ENCODE measurements at places on chromosomes 1 and 21.

- no peak for DNase-seq
Observed at GRCh38 chr1:239139801-239140200, 246.6 kb upstream of the CHRM3 start.

- DNase-seq, result no peak
Observed at GRCh38 chr21:45574691-45575090, 32.5 kb upstream of the SLC19A1 start.

- DNase-seq, result no peak
Observed at GRCh38 chr1:28456078-28456477, 49.8 kb upstream of the RCC1 start.

GRCh38 chr1:202162047-202162417 is 1.6 kb upstream of the PTPN7 start:
- no peak for DNase-seq

DNA sequence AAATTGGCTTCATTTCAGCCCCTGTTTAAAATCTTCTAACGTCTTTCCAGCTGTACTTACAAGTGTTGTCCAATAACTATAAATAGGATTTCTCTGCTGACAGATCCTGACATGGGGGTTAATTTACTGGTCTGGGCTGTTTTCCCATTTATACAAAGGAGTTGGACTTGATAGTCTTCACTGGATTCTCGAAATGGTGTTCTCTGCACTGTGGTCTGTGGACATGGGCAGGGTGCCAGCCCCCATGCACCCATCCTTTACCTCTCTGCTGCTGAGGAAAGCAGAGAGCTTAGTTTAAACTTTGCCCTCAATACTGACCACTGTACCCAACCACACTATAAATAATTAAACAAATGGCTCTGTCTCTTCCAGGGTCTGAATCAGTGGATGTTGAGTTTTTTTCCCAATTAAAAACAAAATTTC is 5.2 kb downstream of the DIO1 start:
- peak; percentile 70 for DNase-seq

GRCh38 chr21:45364468-45365185 is 40.3 kb upstream of the COL18A1 start:
- DNase-seq, result no peak

DNA sequence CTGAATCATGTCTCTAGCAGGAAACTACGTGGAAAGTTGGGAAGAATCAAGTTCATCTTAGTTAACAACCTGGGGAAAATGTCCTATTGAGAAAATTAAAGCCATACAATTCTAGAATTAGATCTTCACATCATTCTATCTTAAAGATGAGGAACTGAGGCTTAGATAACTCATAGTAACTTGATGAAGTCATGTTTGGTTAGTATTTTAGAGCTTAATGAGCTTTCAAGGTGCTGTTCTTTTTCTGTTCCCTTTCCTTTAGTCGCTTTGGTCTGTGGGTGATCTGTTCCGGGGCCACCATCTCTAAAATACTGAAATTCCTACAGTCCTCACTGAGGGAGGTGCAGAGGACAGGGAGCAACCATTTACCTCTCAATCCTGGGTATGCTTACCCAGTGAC is 4.3 kb upstream of the GLUL start:
- DNase-seq, result no peak

GRCh38 chr1:212762839-212763238 is 28.7 kb downstream of the NSL1 start:
- no peak for DNase-seq

GRCh38 chr1:236397173-236397759 is 3.2 kb downstream of the EDARADD start:
- DNase-seq, result no peak

DNA sequence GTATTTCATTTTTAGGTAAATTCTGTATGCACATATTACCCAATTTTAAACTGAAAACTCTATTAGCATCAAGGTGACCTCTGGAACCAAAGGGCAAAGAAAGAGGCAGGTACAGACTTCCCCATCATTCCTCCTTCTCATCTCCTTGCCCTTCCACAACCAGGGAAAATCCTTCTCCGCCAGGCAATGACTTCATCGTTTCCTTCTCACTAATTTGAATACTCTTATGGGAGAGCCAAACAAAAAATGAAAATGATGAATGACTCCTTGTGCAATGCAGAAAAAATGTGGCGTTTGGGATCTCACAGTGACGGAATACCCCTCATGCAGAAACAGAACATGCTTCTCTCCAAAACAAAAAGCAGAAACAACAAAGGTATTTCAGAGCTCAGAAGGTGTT is 83.7 kb downstream of the HLCS start:
- DNase-seq, result no peak

DNA sequence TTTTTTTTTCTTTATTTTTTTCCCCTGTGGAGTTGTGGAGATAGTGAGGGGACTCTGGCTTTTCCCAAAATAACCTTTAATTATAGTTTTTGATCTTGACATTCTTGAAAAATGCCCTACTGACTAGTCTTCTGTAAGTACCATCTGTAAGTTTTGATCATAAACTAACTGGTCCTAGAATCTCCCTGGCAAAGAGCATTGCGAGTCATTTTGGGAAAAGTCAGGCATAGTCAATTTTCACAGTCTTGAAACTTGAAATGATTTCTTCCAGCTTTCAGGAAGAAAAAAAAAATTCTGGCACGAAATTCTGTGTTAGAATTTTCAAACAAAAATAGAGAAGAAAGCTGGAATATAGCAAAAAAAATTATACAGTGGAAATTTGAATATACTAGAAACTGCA is 181.2 kb upstream of the SNX7 start:
- DNase-seq, result no peak

DNA sequence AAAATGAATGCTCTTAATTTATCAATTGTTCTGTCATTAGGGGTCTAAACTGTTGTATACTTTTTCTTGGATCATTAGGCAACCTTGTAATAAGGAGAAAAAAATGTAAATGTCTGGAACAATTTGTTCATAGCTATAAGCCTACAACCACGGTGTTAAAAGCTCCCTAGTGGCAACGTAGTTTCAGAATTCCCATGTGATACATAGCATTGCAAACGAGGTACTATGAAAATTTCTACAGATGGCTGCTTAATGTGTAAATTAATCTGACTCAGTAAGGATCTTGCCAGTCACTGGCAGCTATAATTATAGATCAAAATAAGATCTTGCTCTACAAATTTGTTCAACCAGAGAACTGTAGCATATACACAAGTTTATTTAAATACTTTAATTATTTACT is 304.1 kb upstream of the ADGRL4 start:
- no peak for DNase-seq

- DNase-seq, result no peak
Observed at GRCh38 chr1:232985882-232986526, 35.6 kb downstream of the NTPCR start.

- DNase-seq, result no peak
Observed at GRCh38 chr1:63116016-63116415, 206.4 kb upstream of the FOXD3 start.

GRCh38 chr1:185091480-185091879 is 46.1 kb downstream of the RNF2 start:
- no peak for DNase-seq

GRCh38 chr21:46124083-46124925 is 26.4 kb downstream of the COL6A2 start:
- no peak for DNase-seq

DNA sequence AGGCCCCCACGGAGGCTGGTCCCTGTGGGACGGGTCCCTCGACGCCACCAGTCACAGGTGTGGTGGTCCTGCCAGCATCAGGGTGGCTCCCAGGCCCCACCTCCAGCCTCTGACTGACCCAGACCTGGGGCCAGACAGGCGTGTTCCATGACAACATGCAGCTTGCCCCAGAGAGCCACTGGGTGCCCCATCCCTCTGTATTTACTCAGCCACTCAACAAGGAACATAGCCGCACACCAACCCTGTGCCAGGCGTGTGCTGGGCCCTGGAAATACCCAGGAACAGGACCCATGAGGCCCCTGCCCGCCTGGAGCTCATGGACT is 65.4 kb downstream of the MATN1 start:
- no peak for DNase-seq

DNA sequence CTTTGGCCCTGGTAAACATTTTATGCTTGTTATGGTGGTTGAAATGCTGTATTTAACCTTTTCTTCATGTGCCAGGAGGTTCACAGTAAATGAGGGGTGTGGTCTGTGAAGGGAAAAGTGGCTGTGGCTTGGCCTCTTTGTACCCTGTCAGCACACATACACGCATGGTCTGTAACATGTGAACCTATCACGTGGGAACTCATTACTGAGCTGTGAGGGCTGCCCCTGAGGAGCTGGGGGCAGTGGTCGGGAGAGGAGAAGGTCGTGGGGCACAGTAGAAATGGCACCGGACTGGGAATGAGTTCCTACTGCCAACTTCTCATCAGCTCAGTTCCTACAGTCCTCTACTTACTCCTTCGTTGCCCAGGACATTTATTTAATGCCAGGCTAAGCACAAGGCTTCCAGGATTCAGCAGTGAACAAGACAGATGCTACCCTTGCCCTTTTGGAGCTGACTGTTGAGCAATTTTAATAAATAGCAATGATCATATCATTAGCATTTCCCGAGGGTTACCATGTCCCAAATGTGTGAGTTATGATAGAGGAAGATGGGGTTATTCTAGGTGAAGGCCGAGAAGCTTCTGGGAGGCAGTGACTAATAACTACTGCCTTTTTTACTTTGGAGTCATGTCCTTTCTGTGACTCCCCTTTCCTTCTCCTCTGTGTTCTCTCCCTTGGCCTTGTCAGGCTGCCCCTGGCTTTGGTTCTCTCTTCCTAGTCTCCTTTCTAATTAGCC is 38.8 kb downstream of the DDR2 start:
- no peak for DNase-seq

DNA sequence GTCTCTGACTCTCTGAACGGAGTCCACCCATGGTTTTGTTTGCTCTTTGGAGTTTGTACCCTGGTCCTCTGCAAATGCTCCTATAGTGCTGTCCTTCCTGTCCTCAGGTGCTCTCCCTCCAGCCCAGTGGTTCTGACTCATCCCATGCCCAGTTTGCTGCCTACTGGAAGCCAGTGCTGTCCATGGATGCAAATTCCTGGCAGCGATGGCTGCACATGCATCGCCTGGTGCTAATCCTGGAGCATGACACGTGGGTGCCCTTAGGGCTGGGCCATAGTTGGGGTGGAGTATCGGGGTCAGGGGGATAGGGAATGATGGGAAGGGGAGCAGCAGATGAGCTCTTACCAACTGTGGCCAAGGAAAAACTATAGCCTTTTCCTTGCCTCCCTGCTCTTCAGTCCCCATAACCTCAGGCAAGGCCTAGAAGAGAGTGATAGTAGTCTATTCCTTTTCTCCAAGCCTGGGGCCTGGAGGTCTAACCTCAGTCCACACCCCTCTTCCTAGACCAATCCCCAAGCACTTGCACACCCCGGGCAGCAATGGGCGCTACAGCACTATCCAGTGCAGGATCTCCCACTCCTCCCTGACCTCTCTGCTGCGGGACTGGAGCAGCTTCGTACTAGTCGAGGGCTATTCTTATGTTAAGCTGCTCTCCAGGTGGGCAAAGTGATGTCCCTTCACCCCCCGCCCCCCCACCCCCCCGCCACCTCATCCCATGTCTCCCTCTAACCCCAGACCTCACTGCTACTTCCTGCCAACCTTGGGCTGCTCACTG is 31.6 kb downstream of the HYI start:
- DNase-seq, result no peak

- DNase-seq, result no peak
Observed at GRCh38 chr1:66443793-66444192, 90.2 kb upstream of the SGIP1 start.

GRCh38 chr1:222107267-222107666 is 365.4 kb upstream of the DUSP10 start:
- peak; percentile 16 for DNase-seq

DNA sequence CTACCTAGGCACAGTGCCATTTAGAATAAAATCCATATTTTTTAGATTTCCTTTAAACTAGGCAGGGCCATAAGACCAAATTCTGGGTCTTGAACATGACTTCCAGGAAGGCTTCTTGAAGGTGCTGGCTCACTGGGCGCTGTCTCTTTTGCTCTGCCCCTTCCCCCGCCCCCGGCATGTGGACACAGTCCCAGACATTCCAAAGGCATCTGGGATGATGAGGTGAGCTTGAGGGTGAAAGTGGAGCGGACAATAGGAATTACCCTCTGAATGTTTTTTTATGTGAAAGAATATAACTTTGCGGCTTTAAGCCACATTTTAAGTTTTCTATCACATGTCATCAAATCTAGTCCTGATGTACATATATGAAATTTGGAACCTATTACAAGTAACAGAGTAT is 29.4 kb downstream of the RWDD3 start:
- DNase-seq, result no peak

DNA sequence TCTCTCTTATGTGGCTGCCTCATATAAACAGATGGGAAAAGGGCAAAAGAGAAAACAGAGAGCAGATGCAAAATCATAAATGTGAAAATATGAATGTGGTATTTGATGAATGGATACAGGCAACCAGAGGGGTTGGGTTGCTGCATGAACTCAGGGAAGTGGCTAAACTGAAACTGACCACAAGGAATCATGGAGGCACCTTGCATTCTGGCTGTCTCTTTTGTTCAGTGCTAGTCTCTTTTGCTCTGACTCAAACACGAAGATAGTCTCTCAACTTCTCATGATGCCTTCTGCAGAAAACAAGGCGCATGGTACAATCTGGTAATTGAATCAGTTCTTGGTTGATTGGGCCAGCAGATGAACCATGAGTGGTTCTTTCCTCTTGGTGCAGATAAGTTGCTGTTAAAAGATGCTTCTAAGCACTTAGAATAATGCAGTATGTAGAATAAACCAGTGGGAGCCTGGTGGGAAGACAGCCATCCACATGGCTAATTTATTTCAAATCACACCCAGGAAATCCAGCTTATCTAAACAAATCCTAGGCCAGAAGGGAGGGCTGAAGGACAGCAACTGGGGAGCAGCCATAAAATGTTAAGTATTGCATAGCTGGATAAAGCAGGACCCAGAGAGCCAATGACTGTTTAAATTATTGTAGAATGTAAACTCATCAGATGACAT is 64.2 kb downstream of the HLX start:
- no peak for DNase-seq

- DNase-seq, result no peak
Observed at GRCh38 chr21:33384841-33385331, 18.3 kb upstream of the IFNGR2 start.

DNA sequence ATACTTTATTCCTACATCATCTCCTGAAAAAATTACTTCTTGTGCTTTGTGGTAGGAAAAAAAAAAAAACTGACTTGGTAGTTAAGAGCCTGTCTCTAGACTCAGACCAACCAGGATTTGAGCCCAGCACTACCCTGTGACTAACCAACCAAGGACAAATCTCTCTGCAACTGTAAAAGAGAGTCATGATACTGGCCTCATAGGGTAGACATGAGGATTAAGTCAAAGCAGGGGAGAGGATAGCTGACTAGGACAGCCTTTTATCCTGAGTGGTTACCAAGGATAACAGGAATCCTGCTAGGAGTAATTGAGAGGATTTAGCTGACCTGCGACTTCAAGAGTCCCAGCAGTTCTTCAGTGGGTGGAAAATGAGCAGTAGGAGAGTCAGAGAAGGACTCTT is 112.8 kb downstream of the C1orf21 start:
- DNase-seq, result no peak

DNA sequence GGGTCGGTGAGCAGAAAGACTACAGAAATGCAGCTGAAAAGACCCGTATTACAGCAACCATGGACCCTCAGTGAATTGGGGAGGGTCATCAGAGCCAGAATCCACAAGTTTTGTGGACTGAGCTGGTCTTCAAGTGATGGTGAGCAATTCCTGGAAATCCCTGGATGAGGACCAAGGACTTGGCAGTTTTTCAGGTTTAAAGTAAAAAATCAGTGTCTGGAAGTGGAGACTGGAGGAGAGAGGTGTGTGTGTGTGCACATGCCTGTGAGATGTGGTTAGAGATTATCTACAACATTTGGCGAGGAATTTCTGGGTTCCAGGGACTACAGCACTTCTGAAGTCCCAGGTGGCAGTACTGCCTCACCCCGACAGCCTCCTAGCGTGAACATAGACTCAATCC is 56.4 kb downstream of the KIRREL1 start:
- no peak for DNase-seq

- peak; percentile 31 for DNase-seq
Observed at GRCh38 chr21:34510148-34511142, 1.6 kb downstream of the KCNE1 start.
